ENCODE measurements at places on chromosomes 6 and 20.

- no peak for DNase-seq
These were observed 9.6 kb upstream of the CST3 start for GRCh38 chr20:23647346-23647745.

- DNase-seq = no peak
These were observed 223.9 kb downstream of the PRL start for GRCh38 chr6:22072949-22073348.

DNA sequence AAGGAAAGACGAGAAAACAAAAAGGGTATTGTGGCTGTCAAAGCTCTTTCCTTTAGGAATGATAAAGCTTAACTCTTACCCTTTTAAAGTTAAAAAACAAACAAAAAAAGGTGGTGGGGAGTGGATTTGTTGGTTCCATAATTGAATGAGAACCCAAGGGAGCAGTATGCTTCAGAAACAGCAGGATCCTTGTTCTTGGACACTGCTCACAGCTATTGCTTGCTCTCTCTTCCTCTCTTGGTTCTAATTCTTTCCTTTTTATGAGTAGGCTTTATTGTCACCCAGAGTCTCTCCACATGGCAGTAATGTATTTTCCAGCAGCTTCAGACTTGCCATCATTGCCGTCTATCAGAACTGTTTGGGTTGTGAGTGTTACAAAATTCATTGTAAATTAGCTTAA lies 18.7 kb upstream of the ATRN start:
- no peak for DNase-seq

DNA sequence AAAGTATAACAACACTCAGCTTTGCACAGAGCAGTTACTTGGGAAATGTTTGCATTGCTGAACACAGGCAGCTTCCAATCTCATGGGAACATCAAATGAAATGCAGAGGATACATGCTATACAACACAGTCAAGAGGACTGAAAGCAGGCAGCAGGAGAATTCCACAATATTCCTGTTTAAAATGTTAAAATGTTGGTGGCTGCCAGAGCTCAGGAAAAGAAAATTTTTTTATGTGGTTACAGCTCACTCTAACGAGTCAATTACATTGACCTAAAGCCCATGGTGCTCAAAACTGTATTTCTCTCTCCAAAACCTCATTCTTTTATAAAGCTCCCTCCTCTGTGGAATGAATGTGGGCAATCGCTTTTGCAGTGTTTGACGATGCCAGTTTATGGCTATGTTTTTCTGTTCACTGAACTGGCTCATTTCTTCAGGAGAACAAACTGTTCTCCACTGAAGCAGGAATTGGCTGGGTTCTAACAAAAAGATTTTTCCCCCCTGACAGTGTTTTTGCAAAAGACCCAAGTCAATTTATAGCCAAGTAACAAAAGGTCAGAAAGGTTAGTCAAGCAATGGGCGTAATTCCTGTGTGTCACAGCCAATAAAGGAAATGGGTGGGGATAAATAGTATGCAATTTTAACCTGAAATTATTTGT lies 69.0 kb downstream of the ZHX3 start:
- no peak for DNase-seq

DNA sequence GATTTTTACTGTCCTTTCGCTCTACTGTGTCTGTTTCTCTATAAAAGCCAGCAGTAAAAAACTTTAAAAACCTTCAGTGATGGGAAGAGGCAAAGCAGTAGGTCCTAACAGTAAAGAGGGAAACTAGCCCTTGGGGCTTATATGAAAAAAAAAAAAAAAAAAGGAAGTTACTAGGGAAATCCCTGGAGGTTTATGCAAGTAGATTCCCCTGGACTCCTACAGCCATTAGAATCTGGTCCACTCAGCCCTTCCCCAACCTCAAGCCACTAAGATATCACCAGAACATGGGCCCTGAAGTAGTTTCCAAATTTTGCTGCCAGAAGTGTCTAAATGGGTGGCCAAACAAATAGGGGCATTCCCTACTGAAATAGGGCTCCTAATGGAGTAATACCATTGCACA lies 70.5 kb upstream of the HINT3 start:
- no peak for DNase-seq

GRCh38 chr6:170429450-170429849 lies 122.9 kb downstream of the FAM120B start:
- DNase-seq = no peak

GRCh38 chr6:40473026-40473425 lies 114.1 kb downstream of the LRFN2 start:
- no peak for DNase-seq

- DNase-seq = no peak
These were observed 116.4 kb upstream of the KCNQ5 start for GRCh38 chr6:72505446-72505845.

DNA sequence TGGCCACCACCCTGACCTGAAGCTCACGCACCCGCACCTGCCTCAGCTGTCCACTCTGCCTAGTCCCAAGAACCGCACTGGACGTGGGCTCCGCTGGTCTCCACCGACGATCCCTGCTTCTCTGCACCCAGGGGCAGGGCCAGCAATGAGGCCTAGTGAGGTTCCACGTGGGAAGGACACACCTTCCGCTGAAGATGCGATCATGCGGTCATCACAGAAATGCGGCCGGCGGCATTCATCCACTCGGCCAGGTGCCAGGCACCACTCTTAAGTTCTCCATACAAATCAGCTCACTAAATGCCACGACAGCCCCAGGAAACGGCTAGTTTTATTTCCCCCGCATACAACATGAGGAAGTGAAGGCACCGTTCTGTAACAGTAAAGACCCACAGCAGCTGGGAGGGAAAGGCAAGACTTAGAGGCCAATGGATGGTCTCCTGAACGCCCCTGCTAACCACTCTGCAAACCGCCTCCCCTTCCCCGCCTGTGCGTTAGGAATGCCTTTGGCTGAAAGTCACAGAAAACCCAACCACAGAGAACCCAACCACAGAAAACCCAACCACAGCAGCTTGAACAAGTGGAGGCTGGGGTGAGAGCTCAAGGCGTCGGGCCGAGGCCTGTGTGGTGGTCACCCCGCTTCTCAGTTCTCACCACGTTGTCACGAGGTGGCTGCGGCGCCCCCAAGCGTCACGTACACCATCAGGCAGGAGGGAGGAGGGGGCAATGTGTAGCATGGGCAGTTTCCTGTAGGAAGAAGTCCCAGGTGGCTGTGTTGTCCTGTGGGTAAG lies 204.4 kb downstream of the TAF4 start:
- no peak for DNase-seq

DNA sequence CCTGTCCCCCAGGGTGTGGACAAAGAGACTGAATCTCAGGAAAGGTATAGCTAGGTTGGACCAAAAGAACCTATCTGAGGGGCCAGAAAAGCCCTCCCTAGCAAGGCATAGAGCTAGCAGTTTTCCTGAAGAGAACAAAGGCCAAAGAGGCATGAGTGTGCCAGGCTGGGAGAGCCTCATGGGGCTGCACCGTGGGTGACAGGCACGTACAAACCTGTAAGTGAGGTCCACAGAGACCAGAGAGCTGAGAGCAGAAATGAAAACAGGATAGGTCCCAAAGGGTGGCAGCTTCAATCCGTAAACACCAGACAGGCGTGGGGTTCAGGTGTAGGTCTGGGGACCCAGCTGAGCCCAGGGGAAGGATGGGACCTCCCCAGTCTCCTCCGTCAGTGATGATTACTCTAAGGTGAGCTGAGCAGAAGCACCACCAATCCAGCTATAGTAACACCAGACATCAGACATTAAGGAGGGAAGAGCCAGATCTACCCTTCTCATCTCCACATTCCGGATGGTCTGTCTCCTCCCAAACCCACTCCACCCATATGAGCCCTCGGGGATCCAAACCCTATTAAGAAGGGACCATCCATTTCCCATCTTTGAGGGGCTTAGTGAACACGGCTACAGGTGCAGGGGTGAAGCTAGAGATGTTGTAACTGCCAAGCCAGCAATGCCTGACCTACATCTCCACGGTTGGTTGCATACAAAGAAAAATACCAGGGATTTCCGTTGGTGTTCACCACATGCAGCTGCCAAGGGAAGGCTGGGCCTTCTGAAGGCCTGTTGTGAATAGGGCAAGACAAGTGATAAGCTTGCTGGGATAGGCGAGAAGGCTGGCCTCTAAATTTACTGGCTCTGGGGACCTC lies 38.3 kb downstream of the BCL2L1 start:
- no peak for DNase-seq

DNA sequence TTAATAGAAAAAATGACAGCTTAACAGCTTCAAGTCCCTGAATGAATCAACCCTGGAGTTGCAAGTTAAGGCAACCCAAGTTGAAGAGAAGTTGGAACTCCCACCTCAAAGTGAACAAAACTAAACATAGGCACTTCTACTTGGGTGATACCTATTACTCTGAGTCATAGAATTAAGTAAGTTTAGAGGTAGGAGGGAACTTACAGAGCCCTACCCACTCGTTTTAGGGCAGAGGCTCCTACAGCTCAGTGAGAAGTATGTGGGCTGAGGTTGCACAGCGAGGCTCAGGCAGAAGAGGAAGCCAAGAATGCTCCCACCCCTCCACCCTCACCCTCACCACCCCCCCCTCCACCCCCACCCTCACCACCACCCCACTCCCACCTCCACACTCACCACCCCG lies 42.2 kb downstream of the NFATC2 start:
- no peak for DNase-seq

GRCh38 chr6:66897576-66897975 lies 1190.5 kb upstream of the EYS start:
- no peak for DNase-seq

GRCh38 chr6:98958776-98959175 lies 11.0 kb upstream of the FBXL4 start:
- DNase-seq = no peak

- DNase-seq = no peak
These were observed 368.9 kb downstream of the UTRN start for GRCh38 chr6:144653885-144654505.

GRCh38 chr6:146642921-146643320 lies 44.1 kb downstream of the ADGB start:
- no peak for DNase-seq

DNA sequence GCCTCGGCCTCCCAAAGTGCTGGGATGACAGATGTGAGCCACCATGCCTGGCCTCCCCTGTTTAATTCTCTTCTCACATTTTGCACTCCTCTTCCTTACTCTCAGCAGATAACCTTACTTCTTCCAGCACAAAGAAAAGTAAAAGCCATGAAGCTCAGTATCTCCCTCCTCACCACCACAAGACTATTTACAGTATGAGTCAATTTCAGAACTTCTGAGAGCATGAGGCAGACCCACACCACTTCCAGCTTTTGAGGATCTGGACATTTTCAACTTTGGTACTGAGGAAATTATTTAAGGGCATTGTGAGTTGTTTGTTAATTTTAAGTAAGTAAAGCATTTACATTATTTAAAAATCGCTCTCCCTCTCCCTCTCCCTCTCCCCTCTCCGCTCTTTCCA lies 8.0 kb upstream of the SNX3 start:
- no peak for DNase-seq

- DNase-seq = no peak
These were observed 278.8 kb upstream of the RUNX2 start for GRCh38 chr6:45049188-45049843.

GRCh38 chr6:167804281-167805013 lies 22.3 kb upstream of the AFDN start:
- no peak for DNase-seq

DNA sequence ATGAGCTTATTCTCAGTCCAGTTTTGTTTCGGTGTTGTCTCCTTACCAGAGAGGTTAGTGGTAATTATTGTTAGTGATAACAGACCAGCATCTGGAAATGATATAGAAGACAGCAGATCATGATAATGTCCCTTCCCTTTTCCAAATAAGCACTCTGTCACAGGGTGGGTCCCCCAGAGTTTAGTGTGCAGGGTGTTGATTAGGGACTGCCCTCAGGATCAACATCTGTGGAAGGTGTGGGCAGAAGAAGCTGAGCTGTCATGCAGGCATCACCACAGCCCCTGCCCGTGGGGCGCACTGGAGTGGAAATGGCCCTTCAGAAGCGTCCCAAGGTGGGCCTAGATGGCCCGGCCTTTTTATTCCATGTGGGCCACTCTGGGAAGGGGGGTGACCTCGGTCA lies 67.6 kb upstream of the DTNBP1 start:
- DNase-seq = no peak

- DNase-seq = no peak
These were observed 124.0 kb downstream of the ZFAND3 start for GRCh38 chr6:37943436-37944058.

DNA sequence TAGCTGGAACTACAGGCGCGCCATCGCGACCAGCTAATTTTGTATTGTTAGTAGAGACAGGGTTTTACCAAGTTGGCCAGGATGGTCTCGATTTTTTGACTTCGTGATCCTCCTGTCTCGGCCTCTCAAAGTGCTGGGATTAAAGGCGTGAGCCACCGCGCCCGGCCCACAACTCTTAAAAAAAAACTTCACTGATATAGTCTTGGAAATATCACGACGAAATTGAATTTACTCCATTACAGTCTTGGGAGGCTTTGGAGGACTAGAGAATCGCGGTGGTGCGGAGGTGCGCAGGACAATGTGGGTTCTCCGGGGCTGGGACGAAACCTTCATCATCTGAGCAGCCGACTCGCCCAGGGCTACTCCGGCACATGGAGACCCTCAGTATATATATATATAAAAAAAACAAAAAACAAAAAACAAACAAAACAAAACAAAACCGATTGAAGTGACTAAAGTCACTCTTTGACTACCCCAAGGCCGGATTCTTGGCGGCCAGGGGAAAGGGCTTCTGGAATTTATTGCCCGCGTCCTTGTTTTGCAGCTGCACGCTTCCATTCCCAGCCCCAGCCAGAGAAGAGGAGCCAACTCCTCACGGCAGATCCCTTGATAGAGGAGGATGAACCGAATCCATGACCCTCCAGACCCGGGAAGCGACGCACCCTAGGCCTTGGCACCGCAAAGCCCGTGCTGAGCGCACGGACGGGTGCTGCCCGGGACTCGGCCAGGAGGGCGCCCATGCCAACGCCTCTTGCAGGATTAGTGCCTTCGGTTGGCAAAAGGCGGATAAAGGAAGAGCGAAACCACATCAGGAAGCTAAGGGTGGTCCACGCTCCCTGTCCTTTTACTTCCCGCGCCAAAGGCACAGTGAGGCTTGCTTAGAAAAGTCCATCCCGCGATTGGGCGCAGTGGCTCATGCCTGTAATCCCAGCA lies 1.7 kb upstream of the GCM2 start:
- no peak for DNase-seq

DNA sequence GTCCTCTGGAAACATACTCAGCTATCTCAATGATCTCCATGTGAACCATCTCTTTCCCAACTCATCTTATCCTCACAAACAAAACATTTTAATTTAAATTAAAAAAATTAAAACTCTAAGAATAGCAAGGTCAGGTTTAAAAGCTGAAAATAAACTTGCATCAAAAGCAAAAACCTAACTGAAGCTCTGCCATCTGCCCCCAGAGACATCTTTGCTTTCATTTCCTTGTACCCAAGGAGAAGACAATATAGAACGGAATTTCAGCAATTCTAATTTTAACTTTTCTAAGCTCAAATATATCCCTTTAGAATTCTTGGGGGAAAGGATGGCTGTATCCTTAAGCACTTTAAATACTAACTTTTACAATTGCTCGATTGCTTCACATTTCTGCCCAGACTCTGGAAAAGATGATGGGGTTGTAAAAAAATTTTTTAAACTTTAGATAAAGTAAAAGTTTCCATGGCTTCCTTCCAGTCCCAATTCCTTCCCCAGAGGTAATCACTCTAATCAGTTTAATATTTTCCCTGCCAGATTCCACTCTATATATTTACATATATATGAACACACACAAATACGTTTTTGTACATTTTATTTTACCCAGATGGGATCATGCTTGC lies 69.2 kb upstream of the SMIM29 start:
- DNase-seq = no peak

GRCh38 chr6:82337688-82338257 lies 25.8 kb upstream of the TPBG start:
- no peak for DNase-seq

- DNase-seq = no peak
These were observed 63.0 kb downstream of the RIPOR3 start for GRCh38 chr20:50628332-50628731.

- DNase-seq = no peak
These were observed 22.3 kb downstream of the FOXA2 start for GRCh38 chr20:22561965-22562577.

Data from HuH-7.5 (cell line).